ENCODE measurements at places on chromosomes 3 and 15.
A peak's percentile ranks its signal among the peaks of the same experiment; 100 is the strongest.

DNA sequence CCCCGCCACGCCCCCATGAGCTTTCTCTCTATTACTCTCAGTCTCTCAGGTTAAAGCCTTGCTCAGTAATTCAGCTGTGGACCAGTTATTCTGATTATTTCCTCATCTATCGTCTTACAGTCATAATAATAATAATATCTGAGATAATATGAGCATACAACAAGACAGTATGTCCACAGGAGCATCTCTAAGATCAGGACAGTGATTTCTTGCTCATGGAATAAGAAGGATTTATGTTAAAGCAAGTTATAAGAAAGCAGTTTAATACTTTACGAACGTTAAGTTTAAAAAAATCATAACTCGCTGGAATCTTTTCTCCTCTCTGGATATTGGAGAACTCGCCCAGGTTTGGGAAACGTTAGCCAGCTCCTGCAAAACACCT lies 643 bp upstream of the LMCD1 start:
- DNase-seq, result no peak

GRCh38 chr15:48282216-48282615 lies 49.0 kb upstream of the DUT start:
- no peak for DNase-seq

DNA sequence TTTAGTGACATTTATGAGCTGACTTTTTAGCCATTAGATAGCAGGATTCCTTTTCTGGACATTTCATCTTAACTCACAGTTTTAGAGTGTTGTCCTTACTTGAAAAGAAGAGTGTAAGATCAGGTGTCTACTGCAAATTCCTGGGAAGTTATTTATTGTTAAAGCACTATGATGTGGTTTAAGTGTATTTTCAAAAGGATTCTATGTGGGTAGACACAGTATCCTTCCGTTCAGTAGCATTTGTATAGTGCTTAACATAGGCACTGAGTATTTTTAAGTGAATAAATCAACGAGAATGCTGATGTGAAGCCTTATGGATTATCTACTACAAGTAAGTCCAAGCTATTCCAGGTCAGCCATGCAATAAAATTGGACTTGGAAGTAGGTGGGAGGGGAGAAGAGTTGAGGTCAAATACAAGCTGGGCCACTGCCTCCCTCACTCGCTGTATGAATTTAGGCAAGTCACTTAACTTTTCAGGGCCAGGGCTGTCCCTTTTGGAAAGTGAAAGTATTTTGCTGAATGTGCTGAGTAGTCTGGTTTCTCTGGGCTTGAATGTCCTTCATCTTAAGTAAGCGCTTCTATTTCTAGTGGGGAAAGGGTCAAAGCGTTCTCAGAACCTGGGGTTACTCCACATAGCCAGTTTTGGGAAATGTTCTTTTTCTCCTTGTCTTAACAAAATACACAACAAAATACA lies 48.6 kb downstream of the GAP43 start:
- no peak for DNase-seq

DNA sequence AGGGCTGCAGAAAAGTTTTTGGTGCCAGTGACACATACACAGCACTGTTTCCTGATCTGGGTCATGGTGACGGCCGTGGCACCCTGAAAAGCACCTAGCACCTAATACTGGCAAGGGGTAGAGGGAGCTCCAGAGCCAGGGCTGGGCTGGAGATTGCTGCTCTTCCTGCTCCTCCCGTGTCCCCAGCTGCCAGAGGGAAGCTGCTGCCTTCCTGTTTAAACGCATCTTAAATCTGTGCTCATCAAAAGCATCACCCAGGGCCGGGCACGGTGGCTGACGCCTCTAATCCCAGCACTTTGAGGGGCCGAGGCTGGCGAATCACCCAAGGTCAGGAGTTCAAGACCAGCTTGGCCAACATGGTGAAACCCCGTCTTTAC lies 156.7 kb upstream of the MEF2A start:
- DNase-seq, result no peak

- no peak for DNase-seq
These were observed 68.2 kb downstream of the RAB11A start for GRCh38 chr15:65937476-65937875.

- DNase-seq, result no peak
These were observed 419.6 kb upstream of the TGFBR2 start for GRCh38 chr3:30186741-30187219.

DNA sequence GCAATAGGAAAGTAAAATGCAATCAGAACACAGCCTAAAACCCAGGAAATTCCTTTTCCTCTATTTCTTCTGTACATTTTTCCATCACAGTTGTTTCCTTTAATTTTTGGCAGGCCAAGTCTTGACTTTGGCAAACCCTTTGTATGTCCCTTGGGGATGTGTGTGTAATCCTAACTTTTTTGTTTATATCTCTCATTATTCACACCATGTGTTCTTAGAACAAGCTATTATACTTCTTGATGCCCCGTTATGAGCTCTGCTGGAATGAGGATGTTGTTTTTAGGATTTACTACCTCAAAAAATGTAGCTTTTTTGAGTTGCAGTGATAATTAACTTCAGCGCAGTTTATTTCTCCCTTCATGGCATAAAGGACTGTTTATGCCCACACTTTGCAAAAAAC lies 123.4 kb downstream of the ABI3BP start:
- DNase-seq, result no peak

DNA sequence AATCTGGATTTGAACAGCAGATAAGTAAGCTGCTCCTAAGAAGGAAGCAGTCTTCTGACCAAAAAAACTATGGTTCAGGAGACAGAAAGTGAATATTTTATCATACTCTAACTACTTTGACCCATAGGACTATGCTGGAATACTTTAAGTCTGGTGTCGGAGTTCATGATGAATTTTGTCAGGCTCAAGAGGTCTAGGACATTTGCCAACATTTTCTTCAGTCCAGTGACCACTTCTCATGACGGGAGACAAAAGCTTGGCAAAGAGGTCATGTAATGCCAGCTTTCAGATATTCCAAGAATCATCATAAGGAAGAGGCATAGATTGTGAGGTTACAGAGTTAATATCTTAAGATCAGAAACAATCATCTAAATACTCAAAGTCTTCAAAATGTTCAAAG lies 20.5 kb upstream of the DCBLD2 start:
- no peak for DNase-seq

DNA sequence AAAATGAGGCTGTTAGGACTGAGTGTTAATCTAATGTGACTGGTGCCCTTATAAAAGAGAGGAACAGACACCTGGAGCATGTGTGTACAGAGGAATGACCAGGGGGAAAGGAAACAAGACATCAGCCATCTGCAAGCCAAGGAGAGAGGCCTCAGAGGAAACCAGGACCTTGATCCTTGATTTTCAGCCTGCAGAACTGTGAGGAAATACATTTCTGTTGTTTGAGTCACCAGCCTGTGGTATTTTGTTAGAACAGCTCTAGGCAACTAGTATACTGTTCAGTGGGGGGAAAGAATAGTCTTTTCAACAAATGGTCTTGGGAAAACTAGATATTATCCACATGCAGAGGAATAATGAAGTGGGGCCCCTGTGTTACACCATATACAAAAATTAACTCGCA lies 80.6 kb downstream of the CCR1 start:
- DNase-seq, result no peak

DNA sequence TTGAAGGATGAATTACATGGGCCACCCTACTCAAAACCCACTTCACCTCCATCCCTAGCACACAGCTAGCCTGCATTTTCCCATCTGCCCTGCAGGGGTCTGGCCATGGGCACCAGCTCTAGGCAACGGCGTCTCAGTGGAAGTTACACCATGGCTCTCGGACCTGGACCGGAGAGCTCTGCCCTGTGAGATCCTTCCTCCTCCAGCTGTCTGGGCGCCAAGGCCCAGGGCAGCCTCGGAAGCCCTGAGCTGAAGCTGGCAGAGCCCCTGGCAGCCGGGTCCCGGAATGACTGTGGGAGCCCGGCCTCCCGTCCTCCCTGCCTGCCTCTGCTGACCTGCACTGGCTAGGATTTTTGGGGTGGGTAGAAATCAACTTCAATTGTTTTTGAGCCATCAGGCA lies 98.9 kb downstream of the CHSY1 start:
- no peak for DNase-seq

DNA sequence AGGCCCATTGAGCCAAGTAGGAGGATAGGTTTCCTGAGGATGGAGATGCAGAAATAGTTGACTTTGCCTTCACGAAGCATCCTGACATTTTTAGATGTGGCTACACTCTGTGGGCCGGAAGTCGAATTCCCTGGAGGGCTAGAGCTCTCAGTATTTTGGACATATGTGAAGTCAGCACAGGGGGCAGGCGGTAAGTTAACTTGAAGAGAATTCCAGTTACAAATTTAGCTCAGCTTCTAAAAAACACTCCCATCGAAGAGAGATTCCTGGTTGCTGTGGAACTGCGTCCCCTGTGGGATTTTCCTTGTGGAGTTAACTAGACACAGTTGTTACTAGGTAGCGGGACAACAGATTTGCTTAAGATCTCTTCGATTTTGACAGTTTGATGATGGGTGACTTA lies 161.9 kb upstream of the RGMA start:
- no peak for DNase-seq

- no peak for DNase-seq
These were observed 55.7 kb downstream of the EPHB1 start for GRCh38 chr3:134850761-134851160.

- no peak for DNase-seq
These were observed 6.0 kb downstream of the SPATA12 start for GRCh38 chr3:57066471-57066870.

DNA sequence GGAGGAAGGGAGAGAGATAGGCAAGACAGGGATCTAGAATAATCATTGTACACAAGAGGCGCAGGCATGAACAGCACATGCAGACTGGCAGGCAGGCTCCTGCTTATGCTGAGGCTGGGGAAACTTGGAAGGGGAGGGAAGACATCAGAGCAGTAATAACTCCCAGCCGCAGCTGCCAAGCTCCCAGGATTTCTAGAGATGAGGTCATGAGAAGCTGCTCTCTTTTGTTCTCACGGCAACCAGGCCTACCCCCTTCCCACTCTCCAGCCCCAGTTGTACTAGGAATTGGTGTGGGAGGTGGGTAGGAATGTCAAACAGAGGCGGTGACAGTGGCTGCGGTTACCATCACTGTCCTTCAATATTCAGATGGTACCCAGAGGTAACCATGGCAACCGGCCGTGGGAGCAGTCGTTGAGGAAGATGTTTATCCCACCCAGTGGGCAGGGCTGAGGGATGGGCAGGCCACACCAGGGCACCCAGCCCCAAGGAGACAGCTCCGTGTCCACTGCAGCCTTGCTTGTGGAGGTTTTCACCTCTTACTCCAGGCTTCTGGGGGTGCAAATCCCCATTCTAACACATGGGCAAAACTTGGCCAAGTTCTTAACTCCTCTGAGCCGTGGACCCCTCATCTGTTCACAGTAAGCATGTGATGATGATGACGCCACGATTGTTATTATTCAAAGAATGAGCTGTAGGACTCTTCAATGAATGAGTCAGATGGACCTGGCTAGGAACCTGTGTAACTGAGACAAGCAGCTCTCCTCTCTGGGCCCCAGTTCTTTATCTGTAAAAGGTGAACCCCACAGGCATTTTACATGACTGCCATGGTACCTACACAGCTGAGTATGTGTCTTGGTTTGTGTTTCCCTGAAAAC lies 360.8 kb upstream of the PROK2 start:
- no peak for DNase-seq

- DNase-seq, result peak; percentile 74
These were observed 587 bp upstream of the TNK2 start for GRCh38 chr3:195908694-195909581.

GRCh38 chr3:127688416-127689265 lies 15.9 kb downstream of the ABTB1 start:
- peak; percentile 7 for DNase-seq
